ENCODE measurements at places on chromosomes 7 and 10.
A peak's percentile ranks its signal among the peaks of the same experiment; 100 is the strongest.

DNA sequence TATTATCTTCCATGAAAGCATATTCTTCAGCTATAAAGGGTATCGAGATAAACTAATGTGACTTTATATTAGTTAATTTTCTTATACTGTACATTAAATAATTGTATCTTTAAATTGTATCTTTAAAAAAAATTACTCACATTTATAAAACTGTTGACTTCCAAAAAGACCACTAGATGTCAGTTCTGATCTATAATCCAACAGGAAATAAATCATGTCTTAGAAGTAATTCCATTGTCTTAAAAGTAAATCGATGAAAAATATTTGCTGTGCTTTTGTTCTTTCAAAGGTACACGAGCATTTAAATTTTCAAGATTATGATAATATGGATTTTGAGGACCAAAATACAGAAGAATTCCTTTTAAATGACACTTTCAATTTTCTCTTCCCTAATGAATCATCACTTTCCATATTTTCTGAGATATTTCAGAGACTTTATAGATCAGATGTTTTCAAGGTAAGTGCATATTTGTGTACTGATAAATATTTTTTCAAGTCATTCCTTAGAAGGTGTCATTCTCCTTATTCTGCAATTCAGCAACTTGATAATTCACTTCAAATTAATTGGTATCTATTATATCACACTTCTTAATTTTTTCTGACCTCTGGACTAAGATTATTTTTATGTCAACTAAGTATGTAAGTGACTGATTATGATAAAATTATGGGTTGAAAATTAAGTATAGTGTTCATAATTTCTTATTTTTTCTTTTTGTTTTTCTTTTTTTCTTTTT lies 138.5 kb downstream of the CPED1 start:
- peak; percentile 42 for DNase-seq

- no peak for DNase-seq
Observed at GRCh38 chr7:55150166-55150565, 131.3 kb downstream of the EGFR start.

DNA sequence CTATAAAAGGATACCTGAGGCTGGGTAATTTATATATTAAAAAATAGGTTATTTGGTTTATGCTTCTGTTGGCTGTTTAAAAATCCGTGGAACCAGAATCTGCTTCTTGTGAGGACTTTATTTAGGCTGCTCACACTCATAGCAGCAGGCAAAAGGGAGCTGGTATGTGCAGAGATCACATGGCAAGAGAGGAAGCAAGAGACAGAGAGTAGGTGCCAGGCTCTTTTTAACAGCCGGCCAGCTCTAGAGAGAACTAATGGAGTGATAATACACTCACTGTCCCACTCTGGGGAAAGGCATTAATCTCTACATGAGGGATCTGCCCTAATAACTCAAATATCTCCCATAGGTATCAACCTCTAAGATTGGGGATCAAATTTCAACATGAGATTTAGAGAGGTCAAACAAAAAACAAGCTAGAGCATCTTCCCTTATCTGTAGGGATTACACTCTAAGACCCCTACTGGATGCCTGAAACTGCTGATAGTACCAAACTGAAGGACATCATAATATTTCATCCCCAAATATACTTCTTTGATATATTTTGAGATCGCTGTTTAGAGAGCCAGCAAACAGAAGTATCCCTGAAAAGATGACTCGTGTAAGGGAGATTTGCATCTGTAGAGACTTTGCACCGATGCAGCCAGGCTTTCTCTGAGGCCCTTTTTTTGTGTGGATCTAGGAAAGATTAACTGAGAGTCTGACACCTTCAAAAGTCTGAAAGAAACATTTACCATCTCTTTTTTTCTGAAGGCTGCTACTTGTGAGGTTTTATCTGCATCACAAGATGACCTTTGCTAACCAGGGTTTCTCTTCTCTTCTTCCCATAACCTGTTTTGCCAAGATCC lies 717.0 kb upstream of the MBL2 start:
- no peak for DNase-seq

DNA sequence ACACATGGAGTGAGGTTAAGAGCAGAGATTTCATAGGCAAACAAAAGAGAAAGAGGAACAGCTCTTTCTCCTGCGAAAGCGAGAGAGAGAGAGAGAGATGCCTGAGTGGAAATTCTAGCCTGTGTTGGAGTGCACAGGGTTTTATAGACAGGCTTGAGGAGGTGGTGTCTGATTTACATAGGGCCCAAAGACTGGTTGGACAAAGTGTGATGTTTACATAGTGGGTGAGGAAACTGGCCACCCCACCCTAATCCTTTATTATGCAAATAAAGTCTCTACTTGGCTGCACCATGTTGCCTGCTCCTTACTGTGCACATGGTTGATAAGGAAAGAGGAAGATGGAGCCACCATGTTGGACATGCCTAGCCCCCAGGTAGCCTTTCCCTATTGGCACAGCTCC lies 967.8 kb upstream of the SORCS1 start:
- DNase-seq: no peak

- no peak for DNase-seq
Observed at GRCh38 chr10:3892440-3893425, 107.7 kb upstream of the KLF6 start.

DNA sequence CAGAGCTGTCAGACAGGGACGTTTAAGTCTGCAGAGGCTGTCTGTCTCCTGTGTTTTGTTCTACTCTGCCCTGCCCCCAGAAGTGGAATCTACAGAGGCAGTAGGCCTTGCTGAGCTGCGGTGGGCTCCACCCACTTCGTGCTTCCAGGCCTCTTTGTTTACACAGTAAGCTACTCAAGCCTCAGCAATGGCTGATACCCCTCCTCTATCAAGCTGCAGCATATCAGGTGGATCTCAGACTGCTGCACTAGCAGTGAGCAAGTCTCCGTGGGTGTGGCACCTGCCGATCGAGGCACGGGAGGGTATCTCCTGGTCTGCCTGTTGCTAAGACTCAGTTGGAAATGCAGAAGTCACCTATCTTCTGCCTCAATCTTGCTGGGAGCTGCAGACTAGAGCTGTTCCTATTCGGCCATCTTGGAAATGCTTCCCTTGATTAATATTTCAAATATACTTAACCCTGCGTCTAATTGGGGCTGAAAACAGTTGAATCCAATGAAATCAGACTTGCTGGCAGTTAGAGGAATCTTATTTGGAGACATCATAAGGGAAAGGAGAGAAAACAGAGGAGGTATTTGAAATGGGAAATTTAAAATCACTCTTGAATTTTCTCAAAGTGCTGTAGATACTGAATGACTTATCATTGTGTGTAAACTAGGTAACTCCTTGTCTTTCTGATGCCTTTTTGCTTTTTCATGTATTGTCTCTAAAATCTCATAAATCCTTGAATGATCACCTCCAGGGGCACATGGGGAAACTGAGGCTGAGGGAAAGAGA lies 13.8 kb upstream of the CYP3A5 start:
- DNase-seq: no peak

GRCh38 chr10:76769161-76769560 lies 868.4 kb downstream of the KCNMA1 start:
- DNase-seq: no peak

DNA sequence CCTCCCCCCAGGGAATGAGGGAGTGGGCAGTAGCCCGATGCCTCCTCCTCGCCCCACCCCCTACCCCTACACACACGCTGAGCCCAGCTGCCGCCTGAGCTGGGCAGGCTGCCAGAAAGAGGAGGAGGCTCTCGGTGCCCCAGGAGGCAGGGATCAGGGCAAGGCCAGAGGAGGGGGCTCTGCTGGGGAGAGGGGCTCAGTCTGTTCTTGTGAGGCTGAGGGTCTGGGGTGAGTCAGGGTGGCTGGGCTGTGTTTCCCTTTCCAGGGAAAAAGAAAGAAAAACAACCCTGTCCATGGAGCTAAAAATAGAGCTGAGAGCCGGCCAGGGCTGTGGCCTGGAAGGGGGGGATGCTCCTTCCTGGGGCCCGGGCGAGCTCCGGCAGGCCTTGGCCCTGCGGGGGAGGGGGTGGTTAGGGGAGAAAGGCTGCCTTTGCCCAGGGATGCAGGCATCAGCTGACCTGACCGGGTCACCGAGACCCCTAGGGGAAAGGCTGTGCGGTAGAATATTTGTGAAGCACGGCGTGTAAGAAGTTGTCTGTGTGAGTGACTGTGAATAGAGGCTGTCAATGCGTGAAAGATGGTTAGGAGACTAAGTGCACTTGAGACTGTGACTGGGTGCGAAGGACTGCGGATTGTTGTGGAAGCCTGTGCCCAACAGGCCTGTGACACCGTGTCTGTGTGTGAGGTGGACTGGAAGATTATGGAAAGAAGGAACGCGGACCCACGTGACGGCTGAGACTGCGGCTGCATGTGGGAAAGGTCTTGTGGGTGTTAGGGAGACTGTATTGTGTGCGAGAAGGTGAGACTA lies 1.2 kb upstream of the LZTS2 start:
- DNase-seq: peak; percentile 75

- DNase-seq: no peak
Observed at GRCh38 chr7:79774150-79774549, 320.7 kb upstream of the MAGI2 start.

- no peak for DNase-seq
Observed at GRCh38 chr10:60427148-60427547, 37.5 kb upstream of the ANK3 start.

DNA sequence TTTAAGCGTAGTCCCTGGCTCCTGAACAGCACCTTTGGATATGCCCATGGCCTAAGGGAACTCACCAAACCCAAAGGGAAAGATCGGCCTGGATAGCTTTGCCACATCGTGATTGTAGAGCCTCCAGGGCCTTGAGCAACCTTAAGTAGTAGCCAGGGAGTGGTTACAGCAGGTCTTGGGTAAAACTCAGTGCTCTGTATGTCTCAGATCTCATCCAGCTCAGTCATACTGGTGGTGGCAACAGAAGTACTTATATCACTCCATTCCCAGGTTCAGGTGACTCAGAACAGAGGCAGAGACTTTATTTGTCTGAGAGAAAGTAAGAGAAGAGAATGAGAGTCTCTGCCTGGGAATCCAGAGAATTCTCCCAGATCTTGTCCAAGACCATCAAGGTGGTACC lies 39.1 kb upstream of the AASS start:
- DNase-seq: no peak

DNA sequence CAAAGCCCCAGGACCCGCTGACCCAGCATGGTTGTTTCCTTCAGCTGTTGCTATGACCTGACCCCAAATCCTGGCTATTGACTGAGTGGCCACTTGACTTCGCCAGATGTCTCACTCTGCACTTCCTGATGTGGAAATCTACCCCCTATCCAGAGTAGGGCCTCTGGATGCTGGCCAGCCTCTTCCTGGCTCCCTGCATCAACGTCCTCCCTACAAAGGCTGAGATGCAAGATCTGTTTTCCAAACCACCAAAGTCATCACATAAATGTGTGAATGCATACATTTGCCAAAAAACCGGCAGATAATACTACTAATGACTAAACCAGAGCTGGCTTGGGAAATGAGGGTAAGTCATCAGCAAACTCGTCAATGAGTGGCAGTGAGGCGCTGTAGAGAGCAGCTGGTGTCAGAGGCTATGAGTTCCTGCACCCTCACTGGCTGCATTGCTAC lies 70.4 kb downstream of the PYROXD2 start:
- DNase-seq: peak; percentile 47

- peak; percentile 49 for DNase-seq
Observed at GRCh38 chr7:93228302-93228701, 2.0 kb upstream of the HEPACAM2 start.

GRCh38 chr7:41428381-41428780 lies 274.5 kb downstream of the INHBA start:
- no peak for DNase-seq

DNA sequence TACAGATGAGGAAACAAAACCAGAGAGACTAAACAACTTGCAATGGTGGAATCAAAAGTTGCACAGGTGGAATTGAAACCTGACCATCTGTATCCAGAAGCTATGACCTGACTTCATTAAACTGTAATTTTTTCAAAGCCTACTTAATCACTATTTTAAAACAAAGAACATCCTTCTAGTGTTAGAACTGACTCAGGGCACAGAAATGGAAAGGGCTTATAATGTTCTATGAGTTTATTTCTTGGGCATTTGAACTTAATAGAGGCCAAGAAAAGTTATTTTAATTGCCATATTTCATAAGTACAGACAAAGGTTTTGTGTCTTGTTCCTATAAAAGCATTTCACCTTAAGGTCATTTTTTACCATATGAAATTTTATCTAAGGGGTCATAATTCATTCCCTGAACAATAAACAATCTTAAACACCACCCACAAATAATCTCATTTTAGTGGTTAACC lies 8.8 kb downstream of the ITGB1 start:
- no peak for DNase-seq

DNA sequence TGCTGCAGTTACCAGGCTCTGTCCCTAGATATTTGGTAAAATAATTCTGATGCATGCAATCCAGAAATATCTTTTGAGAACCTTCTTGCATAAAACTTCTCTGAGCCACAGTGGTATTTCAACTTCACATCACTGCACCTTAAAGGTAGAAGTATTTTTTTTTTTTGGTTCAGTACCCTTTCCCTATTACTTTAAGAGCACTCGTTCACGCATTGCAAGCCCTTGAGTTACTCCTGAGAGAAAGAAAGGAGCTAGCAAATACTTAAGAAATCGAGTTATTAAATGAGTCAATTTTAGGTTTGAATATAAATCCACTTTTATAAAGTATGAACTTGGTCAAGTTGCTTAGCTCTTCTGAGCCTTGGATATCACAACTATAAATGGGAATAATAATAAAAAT lies 607.1 kb upstream of the LRRTM3 start:
- no peak for DNase-seq

DNA sequence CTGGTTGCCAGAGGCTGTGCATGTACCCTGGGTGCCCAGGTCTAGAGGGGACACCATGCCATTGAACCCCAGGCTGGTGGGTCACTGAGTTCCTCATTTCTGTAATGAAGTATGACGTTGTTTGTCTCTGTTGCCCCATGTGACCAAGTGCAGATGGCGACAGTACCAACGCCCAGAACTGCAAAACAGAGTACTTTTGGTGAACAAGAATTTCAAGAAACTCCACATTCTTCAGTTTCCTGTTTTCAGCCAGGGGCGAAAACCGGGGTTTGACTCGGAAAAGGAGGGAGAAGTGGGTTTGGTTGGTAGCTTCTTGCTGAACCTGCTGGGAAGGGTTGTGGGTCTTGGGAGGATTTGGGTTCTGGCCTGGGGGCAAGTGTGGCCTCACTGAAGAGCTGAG lies 18.2 kb downstream of the CYP17A1 start:
- no peak for DNase-seq

GRCh38 chr7:105278973-105279687 lies 109.6 kb downstream of the SRPK2 start:
- no peak for DNase-seq
